ENCODE measurements at places on chromosomes 16 and 17. TPM values are rescaled to one million over a fixed set of nuclear protein-coding genes. Genes with fewer than 3 reads are reported as not detected.

- H3K4me1 ChIP-seq: peaks cover 9% of the 10 kb centered on the region
- H3K4me3 ChIP-seq: no peak overlapping the region
- no peak overlapping the region for H3K27ac ChIP-seq
- DNase-seq: no peak
- H3K27me3 ChIP-seq: peaks cover 4% of the 10 kb centered on the region
- H3K36me3 ChIP-seq: no peaks in the 10 kb centered on the region
Observed at GRCh38 chr16:85622683-85623082, 9.6 kb downstream of the GSE1 start.

DNA sequence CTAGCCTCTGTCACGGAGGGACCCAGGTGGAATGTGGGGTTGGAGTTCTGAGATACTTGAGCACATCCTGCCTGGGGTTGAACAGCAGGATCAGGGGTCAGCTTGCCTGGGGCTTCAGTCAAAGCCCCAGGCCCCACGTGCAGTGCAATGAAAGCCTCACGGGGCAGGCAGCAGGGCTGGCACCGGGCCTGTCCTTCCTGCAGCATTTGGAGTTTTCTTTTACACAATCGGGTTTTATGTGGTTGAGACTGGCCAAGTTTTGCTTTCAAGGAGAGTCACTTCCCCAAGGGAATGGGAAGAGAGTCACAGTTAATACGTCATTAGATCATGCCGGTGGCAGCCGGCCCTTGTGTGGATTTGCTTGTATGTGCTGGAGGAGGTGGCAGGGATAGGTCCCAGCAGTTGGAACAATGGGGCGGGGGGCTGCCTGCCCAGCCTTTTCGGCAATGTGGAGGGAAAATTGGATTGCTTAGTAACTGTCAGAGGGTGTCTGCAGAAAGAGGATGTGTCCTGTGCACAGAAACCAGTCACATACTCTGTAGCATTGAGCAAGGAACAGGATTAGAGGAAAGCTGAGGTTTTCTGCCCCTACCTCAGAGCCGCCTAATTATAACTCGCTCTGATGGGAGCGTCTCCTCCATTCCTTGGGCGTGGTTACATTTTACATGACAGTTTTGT lies 4.5 kb downstream of the RMI2 start:
- H3K27ac ChIP-seq: no peak overlapping the region
- H3K36me3 ChIP-seq: peaks cover 39% of the 10 kb centered on the region
- H3K4me3 ChIP-seq: no peak overlapping the region
- H3K4me1 ChIP-seq: peaks cover 63% of the 10 kb centered on the region
- no peak for DNase-seq

DNA sequence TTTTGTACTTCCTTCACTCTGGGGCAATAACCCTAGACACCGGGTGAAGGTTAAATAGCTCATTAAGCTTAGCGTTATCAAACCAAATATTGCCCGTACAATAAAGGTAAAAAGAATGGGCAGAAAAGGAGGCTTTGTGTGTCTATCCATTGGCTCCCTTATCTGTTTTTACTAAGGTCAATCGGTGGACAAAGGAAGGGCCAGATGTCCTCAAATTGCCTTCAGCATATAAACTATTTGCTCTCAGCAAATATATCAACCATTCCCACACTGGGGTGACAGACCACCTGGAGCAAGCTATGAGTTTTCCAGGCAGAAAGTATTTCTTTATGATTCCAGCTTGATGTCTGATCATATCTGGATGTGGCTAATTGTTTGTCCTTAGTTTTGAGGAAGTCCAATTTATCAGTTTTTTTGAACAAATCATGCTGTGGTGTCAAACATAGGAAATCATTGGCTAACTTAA lies 25.3 kb upstream of the WIPI1 start:
- H3K36me3 ChIP-seq: peaks cover 1% of the 10 kb centered on the region
- H3K4me1 ChIP-seq: peaks cover 7% of the 10 kb centered on the region
- no peak for DNase-seq
- H3K4me3 ChIP-seq: no peak overlapping the region
- no peak overlapping the region for H3K27ac ChIP-seq

DNA sequence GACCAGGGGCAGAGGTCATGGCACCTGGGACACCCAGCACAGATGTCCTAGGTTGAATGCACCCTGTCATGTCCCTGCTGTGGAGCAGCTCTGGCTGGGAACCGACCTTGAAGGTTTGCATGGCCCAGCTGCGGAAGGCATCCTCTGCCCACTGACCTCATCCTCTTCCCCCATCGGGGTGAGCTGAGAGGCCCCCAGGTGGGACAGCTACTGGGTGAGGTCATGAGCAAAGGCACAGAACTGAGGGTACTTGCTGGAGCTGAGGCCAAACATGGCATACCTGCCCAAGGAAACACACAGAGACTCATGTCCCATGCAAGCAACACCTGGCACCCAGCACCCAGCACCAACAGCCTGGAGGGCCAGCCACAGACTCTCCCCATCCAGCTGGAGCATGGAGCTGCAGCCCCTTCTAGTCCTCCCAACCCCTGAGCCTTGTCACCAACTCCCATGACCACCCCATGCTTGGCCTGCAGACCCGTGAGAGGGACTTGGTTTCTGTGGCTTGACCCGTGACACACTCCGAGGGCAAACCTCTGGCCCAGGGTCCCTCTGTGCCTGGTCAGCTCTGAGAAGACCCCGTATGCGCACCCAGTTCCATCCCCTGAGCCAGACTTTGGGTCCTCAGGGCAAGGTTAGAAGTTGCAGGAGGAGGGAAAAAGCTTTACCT lies 33.1 kb downstream of the LGALS9 start:
- H3K4me3 ChIP-seq: no peak overlapping the region
- H3K4me1 ChIP-seq: no peaks in the 10 kb centered on the region
- no peaks in the 10 kb centered on the region for H3K36me3 ChIP-seq
- no peak overlapping the region for H3K27ac ChIP-seq

GRCh38 chr16:74580833-74581232 lies 26.1 kb downstream of the GLG1 start:
- no peaks in the 10 kb centered on the region for H3K27me3 ChIP-seq
- no peak overlapping the region for H3K4me3 ChIP-seq
- H3K4me1 ChIP-seq: peaks cover 67% of the 10 kb centered on the region
- DNase-seq: no peak
- no peak overlapping the region for H3K27ac ChIP-seq

The WIPF2 gene
- 12.3 TPM for total RNA-seq

All from activated naive CD4-positive, alpha-beta T cell treated with anti-CD3 and anti-CD28 coated beads for 36 hours (primary cell).